Activated CD4-positive, alpha-beta T cell treated with anti-CD3 and anti-CD28 coated beads, Interleukin-2, amount 50 U/mL, for 48 hours (primary cell): ENCODE measurements at places on chromosomes 2 and 18.

- no peak for DNase-seq
These were observed 102.2 kb downstream of the ACTR3 start for GRCh38 chr2:113992090-113992489.

DNA sequence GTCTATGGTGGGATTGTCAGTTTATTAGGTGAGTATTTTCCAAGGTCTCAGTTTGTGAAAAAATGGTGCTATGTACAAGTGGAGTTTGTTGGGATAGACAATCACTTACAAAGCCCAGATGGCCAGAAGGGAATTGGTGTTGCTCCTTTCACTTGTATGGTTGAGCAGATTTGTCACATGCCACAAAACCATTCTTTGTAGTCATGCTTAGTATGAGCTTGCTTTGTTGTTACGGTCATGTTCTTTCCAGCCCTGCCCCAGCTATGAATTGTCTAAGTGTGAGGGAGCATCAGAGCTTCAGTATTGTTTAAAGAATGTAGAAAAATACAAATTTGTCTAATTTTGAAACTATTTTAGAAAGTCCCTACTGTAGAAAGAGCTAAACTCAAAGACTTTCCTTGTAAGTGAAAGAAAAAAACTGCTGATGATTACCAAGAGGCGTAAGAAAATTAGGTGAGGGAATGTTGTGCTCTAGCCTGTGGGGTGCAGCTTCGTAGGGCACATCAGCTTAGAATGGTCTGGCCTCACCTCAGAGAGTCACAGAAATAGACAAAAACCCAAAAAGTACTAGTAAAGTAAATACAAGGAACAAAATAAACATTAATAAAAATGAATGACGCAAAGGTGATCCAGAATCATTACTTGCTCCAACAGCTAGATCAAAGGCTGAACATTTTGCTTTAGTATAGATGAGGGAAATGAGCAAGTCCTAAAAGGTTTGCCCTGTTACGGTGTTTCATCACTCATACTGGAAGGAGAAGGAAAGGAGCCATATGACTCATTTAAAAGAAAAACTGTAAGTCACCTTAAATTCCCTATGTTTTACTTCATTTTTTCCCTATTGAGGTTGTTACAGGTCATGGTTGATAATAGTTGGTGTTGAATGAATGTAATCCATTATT lies 9.2 kb downstream of the TGIF1 start:
- peak; percentile 17 for DNase-seq

GRCh38 chr2:108553209-108553919 lies 19.1 kb downstream of the LIMS1 start:
- no peak for DNase-seq

- no peak for DNase-seq
These were observed 113.0 kb upstream of the SLC1A4 start for GRCh38 chr2:64876137-64876647.

DNA sequence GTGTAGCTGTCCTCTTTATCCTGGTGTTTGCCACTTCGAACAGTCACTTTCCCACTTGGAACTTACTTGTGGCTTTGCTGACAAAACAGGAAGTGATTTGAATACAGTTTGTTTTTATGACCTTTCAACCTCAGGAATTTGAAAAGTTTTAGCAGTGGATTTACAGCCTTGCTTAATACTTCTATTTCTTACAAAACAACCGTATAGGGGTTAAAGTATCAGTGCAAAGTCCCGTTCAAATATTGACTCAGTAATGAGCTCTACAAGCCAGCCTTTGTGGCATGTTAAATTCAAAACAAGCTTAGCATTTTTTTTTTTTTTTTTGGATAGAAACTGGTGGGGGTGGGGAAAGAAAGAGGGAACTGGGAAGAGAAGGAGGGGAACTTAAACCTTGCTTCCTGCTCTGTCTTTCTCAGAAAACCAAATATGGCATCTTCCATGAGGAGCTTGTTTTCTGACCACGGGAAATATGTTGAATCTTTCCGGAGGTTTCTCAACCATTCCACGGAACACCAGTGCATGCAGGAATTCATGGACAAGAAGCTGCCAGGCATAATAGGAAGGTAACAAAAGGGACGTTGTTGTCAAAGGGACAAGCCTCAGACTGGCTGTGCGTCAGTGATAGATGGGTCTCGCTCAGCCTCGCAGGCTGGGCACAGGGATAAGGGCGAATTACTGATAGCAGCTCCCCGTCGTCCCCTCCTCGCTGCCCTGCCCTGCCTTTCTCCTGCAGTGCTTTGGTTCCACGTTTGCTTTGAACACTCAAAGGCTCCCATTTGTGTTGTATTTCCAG lies at the start of gene HNMT:
Gene HNMT (plus strand): TSS at position 408 of the 793 bp plus-strand sequence. CDS start 19 bp downstream, at position 427.
- no peak for DNase-seq

- no peak for DNase-seq
These were observed 28.4 kb upstream of the SELENOI start for GRCh38 chr2:26317377-26318105.

DNA sequence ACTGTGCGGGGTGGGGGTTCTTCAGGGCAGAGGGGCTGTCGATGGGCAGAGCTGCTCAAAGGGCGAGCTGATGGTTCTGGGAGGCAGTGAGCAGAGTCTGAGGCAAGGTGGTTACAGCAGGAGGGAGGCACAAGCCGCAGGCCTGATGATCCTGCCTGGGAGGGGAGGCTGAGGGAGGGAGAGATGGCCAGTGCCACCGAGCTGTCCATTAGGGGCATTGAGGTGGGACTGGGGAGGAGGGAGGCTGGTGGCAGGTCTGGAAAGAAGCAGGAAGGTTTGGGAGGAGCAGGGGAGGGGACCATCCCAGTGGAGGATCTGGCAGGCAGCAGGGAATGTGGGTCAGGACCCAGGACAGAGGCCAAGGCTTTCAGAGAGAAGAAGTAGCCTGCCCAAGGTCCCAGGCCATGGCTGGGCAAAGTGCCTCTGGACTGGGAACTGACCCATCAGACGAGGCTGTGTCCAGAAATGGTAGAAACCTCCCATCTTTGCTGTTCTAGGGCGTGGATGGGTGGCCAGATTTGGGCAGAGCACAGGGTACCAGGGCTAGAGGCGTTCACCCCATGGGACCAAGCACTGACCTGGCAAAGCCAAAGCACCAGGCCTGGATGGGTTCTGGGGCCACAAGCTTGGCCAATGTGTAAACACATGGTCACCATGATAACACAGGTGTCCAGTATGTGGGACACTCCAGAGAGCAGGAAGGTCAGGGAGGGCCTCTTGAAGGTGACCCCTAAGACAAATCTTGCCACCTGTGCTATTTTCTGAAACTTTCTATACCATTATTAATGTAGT lies 55.5 kb downstream of the INHBB start:
- no peak for DNase-seq

DNA sequence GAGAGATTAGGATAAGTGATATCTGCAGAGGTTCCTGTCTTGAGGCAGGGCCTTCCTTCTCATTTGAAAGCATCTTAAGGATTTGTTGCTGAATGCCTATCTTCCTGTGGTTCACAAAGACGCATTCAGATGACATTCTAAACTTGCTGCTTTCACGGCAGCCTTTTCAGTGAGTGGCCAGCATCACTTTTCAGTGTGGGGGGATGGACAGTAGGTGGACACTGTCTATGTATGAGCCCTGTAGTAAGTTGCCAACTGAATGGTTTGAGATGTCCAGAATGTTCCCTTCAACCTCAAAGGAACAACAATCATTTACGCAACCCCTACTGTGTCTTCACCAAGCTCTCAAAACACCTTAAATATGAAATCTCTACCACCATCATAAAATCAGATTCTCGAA lies 46.6 kb downstream of the SETBP1 start:
- no peak for DNase-seq

GRCh38 chr2:176643646-176644045 lies 374.4 kb downstream of the MTX2 start:
- no peak for DNase-seq

GRCh38 chr18:22279741-22280452 lies 110.5 kb downstream of the GATA6 start:
- DNase-seq = no peak

DNA sequence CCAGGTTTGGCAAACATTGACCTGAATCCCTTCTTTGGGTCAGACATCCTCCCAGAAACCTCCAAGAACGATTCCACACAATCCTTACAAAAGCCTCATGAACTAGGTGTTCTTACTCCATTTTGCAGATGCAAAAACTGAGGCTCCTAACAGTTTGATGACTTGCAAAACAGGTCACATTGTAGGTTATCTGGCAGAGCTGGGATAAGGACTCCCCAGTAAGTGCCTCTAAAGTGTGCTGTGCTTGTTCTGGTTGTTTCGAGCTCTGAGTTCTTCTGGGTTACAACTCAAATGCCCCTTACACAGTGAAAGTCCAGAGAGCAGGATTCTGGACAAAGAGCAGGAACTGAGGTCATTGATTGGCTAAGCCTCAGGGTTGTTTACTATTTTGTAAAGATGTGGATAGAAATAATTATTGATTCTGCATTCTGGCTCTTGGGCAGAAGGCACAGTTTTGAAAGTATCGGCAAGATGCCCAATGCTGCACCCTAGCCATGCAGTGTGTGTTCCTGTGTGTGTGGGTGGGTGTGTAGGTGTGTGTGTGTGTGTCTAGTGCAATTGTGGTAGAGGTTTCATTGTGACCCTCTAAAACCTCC lies 17.0 kb upstream of the IGFBP2 start:
- no peak for DNase-seq

- no peak for DNase-seq
These were observed 2.6 kb downstream of the FARSB start for GRCh38 chr2:222653280-222653679.

GRCh38 chr2:118857677-118858484 lies 10.4 kb upstream of the EN1 start:
- no peak for DNase-seq

DNA sequence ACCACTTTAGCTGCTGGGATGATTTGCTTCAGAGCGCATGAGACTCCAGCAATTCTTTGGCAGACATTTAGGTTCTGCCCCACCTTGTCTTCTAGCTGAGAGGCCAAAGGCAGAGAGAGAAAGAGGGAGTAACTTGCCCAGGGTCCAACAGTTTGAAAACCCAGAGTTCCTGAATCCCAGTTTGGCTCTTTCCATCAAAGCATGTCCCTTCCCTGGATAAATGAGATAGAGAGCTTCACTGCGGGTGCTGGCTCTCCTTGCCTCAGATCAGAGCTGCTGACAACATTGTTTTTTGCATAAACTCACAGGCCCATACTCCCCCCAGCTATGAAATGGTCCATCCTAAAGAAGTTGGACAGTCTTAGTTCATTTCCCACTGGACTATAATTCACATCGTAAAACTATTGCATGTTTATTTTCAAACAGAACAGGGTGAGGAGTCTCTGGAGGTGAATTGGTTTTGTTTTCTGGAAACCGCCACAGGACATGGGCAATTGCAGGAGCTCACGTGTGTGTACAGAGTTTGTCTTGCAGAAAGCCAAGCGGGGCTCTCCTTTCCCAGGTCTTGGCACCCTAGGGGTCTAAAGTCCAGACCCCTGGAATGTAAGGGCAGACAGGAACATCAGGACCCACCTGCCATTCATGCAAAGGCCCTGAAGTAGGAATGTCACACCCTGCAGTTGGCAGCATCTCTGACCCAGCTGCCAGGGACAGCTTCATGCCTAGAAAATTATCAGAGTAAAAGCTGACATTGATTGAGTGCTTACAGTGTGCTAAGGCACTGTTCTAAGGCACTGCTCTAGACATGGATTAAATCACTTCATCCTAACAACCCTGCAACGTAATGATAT lies 25.0 kb upstream of the SLC14A2 start:
- no peak for DNase-seq

GRCh38 chr2:6657855-6658254 lies 207.9 kb downstream of the CMPK2 start:
- no peak for DNase-seq

- DNase-seq = peak; percentile 61
These were observed 6.5 kb downstream of the SPR start for GRCh38 chr2:72893594-72894319.

DNA sequence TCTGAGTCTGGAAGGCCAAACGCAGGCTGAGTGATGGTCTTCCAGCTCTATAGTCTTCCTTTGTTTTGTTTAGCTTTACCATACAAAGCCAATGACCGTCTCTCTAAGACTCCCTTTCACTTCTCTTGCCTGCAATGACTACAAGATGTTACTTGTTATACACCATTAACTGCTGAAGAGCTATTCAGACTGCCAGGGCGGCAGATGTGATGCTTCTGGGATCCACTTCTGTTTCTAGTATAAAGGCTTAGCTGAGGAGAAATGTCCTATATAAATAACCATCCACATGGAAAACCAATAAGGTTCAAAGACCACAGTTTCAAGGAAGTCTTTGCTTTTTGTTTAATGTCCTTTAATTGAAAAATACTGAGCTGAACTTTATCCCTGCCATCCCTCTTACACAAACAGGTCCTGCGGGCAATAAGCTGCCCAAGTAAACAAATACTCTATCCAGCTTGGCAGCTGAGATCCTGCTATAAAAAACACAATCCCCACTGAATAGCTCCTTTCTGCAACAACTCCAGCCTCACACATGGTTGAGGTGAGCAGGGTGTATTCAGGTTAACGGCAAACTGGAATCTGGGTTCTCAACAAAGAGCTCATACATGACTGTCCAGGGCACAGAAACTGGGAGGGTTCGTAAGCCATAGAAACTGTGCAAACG lies 124.6 kb downstream of the VIT start:
- DNase-seq = no peak

DNA sequence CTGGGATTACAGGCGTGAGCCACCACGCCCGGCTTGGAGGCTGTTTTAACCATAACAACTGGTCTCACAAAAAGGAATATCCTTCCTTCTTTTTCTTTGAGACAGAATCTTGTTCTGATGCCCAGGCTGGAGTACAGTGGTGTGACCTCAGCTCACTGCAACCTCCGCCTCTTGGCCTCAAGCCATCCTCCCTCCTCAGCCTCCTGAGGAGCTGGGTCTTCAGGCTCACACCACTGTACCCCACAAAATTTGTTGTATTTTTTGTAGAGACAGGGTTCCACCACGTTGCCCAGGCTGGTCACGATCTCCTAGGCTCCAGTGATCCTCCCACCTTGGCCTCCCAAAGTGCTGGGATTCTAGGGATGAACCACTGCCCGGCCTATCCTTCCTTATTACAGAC lies 21.7 kb downstream of the CTIF start:
- DNase-seq = no peak

DNA sequence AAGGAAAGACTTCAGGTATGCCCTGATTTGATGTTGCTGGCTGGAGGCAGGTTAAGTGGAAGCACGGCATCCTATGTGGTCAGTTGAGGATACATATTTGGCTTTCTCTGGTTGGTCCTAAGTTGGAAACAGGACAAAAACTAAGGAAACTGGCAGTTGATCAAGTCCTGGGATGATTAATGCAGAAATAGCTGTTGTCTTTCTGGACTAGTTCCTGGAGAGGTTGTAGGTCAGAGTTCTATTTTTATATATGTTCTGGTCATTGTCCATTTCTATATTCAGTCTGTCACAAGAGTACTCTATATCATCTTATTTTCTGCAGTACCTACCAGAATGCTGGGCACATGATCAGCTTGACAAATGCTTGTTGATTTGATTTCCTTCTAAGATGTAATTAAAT lies 4.0 kb upstream of the SLC35F5 start:
- DNase-seq = no peak
